ENCODE measurements at places on chromosomes 6 and 20.

DNA sequence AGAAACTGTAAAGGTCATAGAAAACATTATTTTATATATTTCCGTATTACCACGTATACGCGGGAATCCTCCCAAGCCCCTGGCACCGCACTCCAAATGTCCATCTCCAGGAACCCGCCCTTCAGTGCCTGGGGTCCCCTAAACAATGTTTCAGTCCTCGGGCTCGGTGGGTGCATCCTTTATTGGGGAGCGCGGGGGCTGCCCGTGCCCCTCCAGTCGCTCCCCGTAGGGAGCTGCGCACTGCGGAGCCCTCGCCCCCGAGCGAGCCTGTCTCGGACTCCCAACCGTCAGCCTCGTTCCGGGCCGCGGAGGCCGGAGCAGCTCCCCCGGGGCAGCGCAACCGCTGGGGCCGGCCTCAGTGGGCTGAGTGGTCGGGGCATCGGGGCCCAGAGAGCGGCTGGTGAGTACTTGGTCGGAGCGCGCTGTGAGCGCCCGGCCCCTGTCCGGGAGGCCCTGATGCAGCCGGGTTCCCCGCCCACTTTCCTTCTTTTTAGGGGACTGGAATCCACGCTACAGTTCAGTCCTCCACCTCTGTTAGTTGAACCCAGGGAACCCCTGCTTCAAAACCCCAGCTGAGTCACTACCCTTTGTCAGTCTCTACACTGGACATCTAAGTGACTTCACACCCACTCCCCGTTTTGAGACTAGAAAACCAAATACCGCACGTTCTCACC, at the start of gene DNAH8:
TSS of gene DNAH8 (plus strand) at position 296 of the 674 bp plus-strand sequence. CDS start 7,499 bp downstream, outside the sequence.
- H3K4me3 ChIP-seq, result peak within 1 kb of the TSS; percentile 72
- peaks cover 18% of the 10 kb centered on the region for H3K27me3 ChIP-seq
- peak within 1 kb of the TSS; percentile 88 for H3K27ac ChIP-seq
- peaks cover 25% of the 10 kb centered on the region for H3K4me1 ChIP-seq
- peaks cover 5% of the 10 kb centered on the region for H3K36me3 ChIP-seq

GRCh38 chr6:29792123-29793035, 35.2 kb upstream of the HLA-G start:
- peak; percentile 71 for DNase-seq
- H3K4me3 ChIP-seq, result peak overlapping the region; percentile 80
- H3K27me3 ChIP-seq, result peaks cover 32% of the 10 kb centered on the region
- peaks cover 4% of the 10 kb centered on the region for H3K36me3 ChIP-seq
- H3K27ac ChIP-seq, result peak overlapping the region; percentile 39
- peaks cover 16% of the 10 kb centered on the region for H3K4me1 ChIP-seq

GRCh38 chr6:15916581-15916980, 212.3 kb upstream of the MYLIP start:
- H3K27ac ChIP-seq, result no peak overlapping the region
- H3K4me1 ChIP-seq, result peaks cover 10% of the 10 kb centered on the region
- no peaks in the 10 kb centered on the region for H3K36me3 ChIP-seq
- no peak for DNase-seq

DNA sequence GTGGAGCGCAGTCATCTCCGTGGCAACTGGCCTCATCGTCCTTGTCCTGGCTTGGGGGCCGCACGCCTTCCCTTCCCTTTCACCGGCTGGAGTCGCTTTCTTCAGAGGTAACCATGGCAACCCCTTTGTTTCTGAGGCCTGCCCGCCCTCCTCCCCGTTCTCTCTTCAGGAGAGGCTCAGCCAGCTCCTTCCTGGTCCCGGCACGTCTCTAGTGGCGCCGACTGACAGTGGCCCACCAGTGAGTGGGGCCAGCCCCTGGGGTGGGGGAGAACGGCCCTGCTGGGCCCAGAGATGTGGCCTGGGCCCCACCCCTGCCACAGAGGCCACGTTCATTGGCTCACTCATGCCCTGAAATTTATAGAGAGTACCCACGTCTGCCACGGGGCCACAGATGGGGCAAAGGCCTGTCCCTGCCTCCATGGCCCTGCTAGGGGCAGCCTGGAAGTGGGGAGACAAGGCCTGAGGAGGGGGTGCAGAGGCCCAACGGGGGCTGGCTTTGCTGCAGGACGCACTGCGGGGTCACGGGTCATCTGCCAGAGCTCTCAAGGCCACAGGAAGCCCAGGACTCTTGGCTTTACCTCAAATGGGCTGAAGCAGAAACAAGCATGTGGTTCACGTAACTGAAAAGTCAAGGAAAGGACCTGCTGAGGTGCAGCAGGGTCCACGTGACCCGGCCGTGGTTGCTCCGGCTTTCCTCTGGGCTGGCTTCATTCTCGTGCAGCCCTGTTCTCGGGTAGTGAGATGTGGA, 1.4 kb upstream of the OSBPL2 start:
- H3K27me3 ChIP-seq, result no peaks in the 10 kb centered on the region
- no peaks in the 10 kb centered on the region for H3K36me3 ChIP-seq
